SK-N-MC (cell line): ENCODE measurements at places on chromosomes 5 and 9.

DNA sequence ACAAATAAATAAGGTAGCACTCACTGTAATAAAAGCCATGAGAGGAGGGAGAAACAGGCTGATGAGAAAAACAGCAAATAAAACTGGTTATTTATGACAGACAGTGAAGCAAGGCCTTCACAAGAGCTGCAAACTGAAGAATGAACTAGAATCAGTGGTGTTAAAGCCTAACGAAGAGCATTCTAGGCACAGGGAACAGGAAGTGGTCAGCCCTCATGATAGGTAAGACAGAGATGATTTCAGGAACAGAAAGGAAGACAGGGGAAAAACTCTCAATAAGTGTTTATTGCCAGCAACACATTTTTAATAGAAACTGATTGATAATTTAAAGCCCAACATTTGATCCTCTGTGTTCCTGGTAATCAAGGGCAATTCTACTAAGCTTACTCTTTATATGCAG is 124.5 kb downstream of the EDIL3 start:
- DNase-seq = no peak

- no peak for DNase-seq
Measured at GRCh38 chr5:147040856-147041255, 162.3 kb upstream of the PPP2R2B start.

- DNase-seq = no peak
Measured at GRCh38 chr9:124871156-124871561, 9.2 kb downstream of the ARPC5L start.

- DNase-seq = no peak
Measured at GRCh38 chr9:119951591-119951990, 582.4 kb upstream of the BRINP1 start.

- DNase-seq = no peak
Measured at GRCh38 chr9:114960276-114960675, 29.9 kb upstream of the TNFSF8 start.

GRCh38 chr5:170266570-170267381 is 30.8 kb downstream of the LCP2 start:
- DNase-seq = no peak

GRCh38 chr5:44681906-44682305 is 126.8 kb upstream of the MRPS30 start:
- no peak for DNase-seq

- no peak for DNase-seq
Measured at GRCh38 chr5:83099001-83099400, 21.7 kb downstream of the XRCC4 start.

DNA sequence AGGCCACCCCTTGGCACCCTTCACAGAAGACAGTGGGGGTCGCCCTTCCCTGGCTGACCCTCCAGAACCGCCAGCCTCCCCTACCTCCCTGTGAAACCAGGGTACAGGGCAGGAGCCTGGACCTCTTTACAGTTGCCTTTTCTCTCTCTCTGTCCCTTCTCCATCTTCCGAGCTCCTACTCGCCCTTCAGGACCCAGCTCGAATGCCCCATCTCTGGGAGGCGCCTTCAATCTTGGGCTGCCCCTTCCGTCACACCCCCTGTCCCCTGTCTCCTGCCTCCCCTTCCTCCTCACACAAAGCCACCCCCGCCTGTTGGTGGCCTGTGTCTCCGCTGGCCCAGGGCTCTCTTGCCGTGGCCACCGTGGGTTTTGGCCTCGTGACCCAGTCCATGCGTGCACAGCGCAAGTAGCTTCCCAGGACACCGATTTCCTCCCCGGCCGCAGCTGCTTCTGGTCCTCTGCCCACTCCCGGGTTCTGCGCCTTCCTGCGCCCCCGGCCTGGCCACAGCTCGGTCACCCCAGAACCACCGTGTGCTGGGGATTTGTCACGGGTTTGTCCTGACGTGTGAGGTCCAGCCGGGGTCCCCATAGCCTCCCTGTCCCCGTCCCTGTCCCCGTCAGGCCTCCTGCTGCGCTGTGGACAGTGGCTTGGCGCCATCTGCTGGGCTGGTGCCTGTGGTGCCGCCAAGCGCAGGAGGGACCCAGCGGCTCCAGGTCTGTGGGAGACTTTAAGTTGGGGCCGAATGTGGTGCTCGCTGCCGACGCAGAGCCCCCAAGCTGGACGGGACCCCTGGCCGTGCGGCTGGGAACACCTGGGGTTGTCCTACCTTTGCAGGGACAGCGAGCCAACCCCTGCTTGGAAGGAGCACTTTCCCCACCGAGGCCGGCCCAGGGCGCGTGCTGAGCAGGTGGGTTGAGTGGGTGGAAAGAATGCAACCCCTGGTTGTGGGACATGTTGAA is 4.0 kb upstream of the TMEM250 start:
- DNase-seq = no peak

- DNase-seq = no peak
Measured at GRCh38 chr5:159582756-159583541, 252.7 kb upstream of the IL12B start.

GRCh38 chr5:124453221-124454051 is 293.0 kb downstream of the ZNF608 start:
- no peak for DNase-seq

DNA sequence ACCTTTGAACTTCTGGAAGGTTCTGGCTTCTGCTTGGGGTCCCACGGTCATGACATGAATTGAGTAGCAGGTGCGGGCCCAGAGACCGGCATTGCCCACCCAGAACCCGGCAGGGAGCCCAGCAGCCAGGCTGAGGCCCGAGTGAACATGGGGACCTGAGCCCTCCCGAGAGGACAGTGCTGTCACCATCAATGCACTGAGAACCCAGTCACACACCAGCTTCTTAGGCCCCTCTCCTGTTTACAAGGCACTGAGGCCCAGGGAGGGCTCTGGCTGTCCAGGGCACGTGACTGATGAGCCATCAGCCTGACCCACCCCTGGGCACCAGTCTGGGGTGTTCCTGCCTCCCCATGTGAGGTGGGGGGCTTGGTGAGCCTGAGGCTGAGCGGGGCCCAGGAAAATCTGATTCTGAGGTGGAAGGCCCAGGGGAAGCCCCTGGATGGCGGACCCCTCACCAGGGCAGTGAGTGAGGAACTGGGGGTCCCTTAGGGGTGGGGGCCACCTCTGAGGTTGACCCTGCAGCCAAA is 60.3 kb upstream of the RNU6ATAC start:
- no peak for DNase-seq

- DNase-seq = no peak
Measured at GRCh38 chr9:78714576-78714975, 417.7 kb downstream of the PSAT1 start.

DNA sequence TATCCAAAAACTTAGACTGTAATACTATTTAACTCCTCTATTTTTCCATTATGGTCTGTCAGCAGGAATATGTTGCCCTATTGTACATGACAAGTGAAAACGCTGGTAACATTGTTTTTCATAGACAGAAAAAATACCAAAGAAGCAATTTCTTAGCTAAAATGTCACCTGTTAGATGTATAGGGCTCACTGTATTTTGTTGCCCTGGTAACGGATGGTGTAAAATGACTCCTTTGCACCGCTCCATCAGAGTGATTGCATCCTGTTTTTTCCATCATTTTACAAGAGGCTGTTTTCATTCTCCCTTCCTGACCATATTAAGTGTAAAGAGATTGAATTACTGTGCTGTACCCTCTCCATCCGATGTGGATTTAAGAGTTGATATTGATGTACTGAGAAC is 460.1 kb upstream of the TLE4 start:
- no peak for DNase-seq

DNA sequence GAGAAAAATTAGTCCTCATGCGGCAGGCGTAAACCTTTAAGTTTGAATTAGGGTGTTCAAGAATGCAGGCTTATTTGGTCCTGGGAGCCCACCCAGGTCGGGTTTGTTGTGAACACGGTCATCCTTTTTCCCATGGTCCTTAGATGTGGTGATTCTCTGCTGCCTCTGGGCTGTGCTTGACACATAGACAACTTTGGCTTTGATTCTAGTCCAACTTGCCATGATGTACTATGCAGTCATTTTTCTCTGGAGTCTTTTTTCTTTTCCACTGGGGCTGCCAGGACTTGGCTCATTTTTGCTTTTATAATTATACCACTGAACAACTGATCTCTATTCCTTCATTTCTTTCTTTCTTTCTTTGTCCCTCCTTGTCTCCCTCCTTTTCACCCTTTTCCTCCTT is 218.6 kb downstream of the SREK1 start:
- DNase-seq = no peak
